ENCODE measurements at places on chromosomes 2 and 18. TPM values are rescaled to one million over a fixed set of nuclear protein-coding genes. Genes with fewer than 3 reads are reported as not detected.

DNA sequence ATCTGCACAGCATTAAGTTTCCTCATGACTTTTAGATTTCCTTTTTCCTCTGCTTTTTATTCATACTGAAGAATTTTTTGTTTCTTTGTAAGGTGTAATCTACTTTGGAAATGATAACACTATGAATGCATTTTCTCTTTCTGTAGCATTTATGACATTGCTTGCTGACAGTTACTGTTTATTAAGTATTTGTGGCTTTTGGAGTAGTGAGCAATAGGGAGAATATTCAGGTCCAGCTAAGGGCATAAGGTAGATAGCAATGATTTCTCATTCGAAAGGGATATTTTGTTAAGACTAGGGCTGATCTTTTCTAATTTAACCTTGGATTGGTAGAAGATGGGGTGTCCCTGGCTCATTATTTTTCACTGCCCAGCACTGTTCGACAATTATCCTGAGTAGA, 80.3 kb downstream of the XRCC5 start:
- no peak for DNase-seq

GRCh38 chr2:65722028-65722778, 289.8 kb upstream of the SPRED2 start:
- peak; percentile 66 for DNase-seq

DNA sequence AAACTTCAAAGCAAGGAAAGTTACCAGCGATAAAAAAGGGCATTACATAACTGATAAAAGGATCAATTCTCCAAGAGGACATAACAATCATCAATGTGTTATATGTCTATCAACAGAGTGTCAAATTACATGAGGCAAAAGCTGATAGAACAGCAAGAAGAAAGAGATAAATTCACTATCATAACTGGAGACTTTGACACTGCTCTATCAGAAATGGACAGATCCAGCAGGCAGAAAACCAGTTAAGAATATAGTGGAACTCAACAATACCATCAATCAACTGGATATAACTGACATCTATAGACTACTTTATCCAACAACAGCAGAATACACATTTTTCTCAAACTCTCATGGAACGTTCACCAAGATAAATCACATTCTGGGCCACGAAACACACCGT, 65.0 kb downstream of the ROCK2 start:
- no peak for DNase-seq

GRCh38 chr2:105789745-105790460, 45.2 kb downstream of the NCK2 start:
- DNase-seq, result no peak

DNA sequence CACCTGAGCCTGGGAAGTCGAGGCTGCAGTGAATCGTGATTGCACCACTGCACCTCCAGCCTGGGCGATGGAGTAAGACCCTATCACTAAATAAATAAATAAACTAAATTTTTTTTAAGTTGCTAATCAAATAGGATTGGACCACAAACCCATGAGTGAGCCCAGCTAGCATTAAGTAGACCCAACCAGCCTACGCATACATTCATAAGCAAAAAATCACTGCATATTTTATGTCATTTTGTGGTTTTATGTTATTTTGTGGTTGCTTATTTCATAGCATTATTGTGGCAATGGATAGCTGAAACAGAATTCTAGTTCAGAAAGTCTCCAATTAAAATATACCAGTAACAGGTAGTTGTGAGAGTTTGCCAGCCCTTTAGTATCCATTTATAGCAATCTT, 29.1 kb upstream of the ZC3H15 start:
- no peak for DNase-seq

DNA sequence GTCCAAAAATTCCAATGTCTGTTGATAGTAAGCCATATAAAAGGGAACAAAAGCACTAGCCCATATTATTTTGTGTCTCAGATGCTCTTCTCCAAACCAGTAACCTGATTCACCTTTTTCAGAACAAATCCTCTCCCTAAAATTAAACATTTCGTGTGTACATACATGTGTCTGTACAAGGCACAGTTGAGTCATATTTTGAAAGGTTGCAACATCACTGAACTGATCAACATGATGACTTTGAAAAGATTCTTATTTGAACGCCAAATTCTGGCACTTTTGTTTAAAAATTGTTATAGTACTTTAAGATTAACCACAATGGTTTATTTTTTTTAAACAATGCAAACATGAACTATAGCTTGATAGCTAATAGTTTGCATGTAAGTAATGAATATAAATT, 102.5 kb downstream of the RIT2 start:
- DNase-seq, result no peak

- no peak for DNase-seq
Observed at GRCh38 chr18:58645398-58645797, 16.5 kb upstream of the ALPK2 start.

DNA sequence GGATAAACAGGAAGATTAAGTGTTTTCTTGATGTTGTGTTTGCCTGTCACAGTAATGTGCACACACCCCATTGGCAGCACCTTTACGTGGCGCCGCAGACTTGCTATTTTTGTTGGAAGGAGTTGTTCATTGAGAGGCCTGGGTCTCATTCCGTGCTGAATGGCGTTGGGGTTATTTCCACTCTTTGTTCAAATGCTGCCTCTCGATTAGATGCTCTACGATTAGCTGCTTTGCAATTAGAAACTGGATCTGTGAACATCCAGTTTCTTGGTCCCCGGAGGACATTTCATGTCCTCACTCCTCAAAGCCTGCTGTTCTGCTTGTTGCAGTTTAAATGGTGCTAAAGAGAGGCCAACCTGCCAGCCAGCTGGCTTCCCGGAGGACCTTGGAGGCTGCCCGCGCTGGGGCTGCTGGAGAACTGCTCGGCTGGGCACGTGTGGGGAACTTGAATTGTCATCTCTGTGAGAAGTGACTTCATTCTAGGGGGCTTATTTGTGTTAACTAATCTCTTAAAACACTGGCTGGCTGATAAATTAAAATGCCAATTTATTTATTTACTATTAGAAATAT, 117.4 kb upstream of the NABP1 start:
- DNase-seq, result no peak

DNA sequence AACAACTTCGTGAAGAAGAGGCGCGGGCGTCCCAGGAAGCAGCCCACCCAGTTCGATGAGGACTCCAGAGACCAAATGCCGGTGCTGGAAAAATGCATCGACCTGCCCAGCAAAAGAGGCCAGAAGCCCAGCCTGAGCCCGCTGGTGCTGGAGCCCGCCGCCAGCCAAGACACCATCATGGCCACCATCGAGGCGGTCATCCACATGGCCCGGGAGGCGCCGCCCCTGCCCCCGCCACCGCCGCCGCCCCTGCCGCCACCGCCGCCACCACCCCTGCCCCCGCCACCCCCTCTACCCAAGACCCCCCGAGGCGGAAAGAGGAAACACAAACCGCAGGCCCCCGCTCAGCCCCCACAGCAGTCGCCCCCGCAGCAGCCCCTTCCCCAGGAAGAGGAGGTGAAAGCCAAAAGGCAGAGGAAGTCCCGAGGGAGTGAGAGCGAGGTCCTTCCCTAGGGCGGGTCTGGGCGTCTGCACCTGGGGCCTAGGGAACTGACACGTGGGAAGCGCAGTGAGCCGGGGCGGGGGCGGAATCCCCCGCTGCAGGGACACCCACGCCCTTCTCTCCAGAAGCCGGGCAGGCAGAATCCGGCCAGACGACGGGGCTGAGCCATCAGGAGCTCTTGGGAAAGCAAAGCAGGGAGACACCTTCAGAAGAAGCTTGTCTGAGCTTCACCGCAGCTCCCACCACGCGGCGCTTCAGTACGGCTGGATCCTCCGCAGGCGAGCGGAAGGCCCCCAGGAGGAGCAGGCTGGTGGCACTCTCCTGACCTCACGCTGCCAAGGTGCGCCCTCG, 382.8 kb downstream of the SETBP1 start:
- peak; percentile 2 for DNase-seq

DNA sequence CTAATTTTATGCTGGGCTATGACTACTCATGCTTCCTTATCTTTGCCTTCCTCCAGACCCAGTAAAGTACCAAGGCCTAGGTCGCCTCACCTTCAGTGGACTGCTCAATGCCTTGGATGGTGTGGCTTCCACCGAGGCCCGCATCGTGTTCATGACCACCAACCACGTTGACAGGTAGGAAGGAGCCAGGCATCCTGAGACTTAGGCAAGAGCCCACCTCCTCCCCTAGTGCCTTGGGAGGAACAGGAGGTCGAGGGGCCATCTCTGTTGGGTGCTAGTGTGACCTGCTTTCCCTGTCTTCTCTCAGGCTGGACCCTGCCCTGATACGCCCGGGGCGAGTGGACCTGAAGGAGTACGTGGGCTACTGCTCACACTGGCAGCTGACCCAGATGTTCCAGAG, 3.3 kb downstream of the BCS1L start:
- no peak for DNase-seq

The NMUR1 gene
- 0.31 TPM for total RNA-seq

The DOCK10 gene
- 1.3 TPM for total RNA-seq

The SPP2 gene
- not detected for total RNA-seq

The GREB1 gene
- 36.5 TPM for total RNA-seq

The FOXD4L1 gene
- not detected for total RNA-seq

All from GM23338 (cell line).